ENCODE measurements at places on chromosomes 4 and X.

GRCh38 chr4:15344041-15344440 lies 83.8 kb upstream of the C1QTNF7 start:
- DNase-seq, result peak; percentile 44

DNA sequence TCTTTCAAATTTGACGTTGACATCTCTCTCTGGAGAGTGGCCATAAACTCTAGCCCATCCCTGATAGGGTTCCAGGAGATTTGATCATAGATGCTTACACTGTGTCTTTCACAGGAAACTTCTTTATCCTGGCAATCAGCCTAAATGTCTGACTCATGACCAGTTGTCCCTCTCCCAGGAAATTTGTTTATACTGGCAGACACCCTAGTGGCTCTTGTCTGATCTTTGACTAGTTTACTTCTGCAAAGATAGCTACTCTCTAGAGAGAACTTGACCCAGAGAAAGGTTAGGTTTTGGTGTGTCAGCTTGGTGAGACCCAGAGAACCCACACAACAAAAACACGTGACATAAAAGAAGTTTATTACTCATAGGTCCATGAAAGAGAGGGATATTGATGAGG lies 509.8 kb downstream of the CENPC start:
- DNase-seq, result no peak

GRCh38 chr4:109166126-109166525 lies 136.3 kb downstream of the COL25A1 start:
- DNase-seq, result no peak

GRCh38 chr4:140673729-140674128 lies 82.5 kb downstream of the TBC1D9 start:
- DNase-seq, result no peak

GRCh38 chr4:40238700-40239548 lies 42.1 kb downstream of the RHOH start:
- DNase-seq, result no peak

DNA sequence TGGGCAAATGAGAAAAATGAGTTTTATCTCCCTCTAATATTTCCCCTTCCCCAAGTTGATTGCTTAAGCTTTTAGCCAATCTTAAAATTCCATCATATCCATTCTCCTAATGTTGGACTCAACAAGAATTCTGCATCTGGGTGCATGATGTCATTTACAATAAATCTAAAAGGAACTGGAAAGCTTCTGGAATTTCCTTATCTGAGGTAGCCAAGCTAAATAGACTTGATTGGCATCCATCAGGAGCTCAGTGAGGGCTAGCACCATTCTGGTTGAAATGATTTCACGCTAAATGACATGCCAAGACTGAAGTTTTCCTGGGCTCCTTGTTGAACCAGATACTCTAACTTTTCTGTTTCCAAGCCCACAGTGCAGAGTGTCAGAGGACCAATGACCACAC lies 110.3 kb upstream of the SCML1 start:
- no peak for DNase-seq

GRCh38 chrX:34849371-34849770 lies 93.2 kb upstream of the FAM47B start:
- no peak for DNase-seq

DNA sequence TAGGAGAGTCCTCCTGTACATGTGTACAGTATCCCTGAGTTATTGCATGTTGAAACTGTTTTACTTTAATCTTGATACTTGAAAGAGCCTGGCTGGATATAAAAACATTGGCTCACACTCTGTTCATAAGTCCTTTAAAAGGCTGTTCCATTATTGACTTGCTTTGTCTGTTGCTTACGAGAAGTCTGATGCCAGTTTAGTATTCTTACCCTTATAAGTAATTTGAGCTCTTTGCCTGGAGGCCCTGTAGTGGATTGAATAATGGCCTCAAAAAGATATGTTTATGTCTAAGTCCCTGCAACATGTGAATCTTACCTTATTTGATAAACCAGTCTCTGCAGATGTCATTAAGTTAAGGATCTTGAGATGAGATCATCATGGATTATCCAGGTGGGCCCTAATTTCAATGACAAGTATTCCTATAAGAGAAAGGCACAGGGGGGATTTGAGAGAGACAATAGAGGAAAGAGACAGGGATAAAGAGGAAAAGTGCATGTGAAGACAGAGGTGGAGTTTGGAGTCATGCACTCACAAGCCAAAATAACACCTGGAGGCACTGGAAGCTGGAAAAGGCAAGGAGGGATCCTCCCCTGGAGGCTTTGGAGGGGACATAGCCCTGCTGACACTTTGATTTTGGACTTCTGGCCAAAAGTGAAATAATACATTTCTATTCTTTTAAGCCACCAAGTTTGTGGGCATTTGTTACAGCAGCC lies 98.1 kb downstream of the IRF2 start:
- no peak for DNase-seq

GRCh38 chrX:43589735-43590134 lies 66.4 kb upstream of the MAOA start:
- DNase-seq, result no peak

All from AG04449 (cell line).